Cardiac muscle cell (in vitro differentiated cells and primary cell): ENCODE measurements at places on chromosomes 2 and 18.

DNA sequence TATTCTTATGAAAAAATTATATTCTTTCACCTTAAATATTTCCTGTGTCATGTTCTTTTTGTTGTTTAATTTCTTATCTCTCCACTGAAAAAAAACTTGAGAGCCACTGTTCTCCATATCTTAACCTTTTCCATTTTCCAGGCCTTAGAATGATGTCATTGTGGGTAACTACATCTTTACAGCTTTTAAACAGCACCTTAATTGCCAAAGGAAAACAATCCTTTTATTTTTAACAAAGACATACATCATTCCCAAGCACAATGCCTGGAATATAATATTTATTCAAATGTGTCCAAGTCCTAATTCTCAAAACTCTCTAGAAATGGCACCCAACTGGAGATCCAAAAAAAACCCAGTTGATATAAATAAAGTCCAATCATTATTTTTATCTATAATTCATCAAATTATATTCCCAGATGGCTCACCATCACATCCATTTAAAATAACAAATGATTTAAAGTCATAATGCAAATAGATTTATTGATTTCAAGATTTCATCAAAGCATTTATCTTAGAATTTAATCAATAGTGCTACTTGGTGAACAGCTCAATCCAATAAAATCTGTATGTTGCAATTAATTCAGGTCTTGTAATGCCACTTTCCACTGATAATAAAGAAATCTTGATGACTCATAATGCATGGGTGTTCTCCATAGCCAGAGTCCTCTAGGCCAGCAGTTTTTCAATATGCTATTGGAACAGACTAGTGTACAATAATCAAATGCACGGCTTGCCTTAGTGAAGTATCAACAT, 107.1 kb upstream of the MAPRE2 start:
- no peak for DNase-seq

DNA sequence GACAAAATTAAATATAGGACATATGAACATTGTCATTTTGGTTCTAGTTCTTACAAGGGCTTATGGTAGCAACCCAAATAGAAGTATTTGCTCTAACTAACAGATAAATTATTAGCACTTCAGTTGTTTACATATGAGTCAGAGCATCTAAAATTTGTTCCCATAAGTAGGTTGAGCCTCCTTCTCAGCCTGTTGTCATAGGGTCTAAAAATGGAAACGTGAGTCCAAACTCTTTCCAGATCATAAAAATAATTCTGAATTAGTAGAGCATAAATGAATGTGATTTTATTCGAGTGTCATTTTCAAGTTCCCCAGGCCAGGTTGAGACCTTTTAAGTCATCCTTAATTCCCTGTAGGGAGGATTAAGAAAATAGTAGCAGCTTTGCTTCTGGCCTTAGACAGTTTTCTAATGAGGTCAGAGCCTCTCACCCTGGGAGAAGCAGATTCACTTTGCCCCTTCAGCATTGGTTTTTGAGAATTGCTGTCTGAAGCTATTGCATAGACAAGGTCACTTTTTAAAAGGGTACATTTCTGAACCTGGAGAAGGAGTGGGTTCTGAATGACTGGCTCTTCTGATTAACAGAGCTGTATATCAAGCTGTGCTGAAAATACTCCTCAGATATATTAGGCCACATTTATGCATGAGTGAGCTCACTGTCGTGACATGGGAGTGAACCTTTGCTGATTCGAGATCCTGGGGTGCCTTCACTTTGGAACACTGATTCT, 164.3 kb downstream of the NEDD4L start:
- no peak for DNase-seq

DNA sequence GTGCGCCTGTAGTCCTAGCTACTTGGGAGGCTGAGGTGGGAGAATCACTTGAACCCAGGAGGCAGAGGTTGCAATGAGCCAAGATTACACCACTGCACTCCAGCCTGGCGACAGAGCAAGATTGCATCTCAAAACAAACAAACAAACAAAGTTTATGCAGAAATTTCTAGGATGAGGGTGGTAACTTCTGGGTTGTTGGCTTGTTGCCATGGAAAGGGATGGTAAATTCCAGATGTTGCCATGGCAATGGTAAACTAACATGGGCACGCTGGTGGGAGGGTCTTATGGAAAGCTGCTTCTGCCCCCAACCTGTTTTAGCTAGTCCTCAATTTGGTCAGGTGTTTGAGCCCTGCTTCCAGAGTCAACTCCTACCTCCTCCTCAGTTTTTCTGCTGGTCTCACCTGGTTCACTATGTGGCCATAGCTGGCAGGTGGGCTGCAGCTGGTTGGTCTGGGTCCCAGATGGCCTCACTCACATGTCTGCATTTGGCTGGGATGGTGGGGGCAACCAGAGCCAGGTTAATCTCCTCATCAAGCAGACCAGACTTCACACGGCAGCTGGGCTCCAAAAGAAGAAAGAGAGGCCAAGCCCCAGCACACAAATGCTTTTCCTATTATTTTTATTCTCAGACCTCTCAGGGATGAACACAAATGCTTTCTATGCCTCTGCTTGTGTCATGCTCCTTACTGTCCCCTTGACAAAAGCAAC, 26.6 kb upstream of the TEX44 start:
- no peak for DNase-seq

- DNase-seq = no peak
Measured at GRCh38 chr2:191696001-191696400, 18.1 kb downstream of the NABP1 start.

DNA sequence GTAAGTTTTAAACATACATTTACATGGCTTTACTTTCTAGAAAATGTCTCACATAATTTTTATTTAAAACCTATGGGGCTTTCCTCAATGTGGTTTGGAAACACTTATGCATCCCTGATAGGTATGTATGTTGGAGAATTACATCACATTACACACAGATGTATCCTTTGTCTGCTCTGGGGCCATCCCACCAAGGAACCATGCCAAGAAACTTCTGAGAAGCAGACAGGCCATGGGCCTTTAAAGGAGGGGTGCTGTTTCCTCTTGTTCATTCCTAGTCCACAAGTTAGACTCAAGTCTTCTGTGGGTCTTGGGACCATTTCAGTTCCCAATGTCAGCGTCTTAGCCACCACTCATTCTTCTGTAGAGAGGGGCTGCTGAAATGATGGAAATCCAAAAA, 162.0 kb upstream of the SETBP1 start:
- DNase-seq = no peak

- DNase-seq = no peak
Measured at GRCh38 chr2:203999835-204000234, 63.3 kb downstream of the ICOS start.

DNA sequence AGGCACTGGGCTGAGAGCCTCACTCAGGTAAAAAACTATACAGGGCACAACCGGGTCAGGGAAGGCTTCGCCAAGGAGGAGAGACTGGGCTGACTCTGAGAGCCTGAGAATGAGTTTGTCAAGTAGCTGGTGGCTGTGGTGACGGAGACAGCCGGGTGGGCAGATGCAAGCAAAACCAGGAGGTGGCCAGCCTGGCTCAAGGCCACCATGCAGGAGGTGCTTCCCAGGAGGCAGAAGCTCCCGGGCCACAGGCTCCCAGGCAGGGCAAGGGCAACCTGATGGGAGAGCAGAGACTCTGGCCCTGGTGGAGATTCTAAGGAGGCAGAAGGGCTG, 2.9 kb upstream of the INHBB start:
- no peak for DNase-seq

DNA sequence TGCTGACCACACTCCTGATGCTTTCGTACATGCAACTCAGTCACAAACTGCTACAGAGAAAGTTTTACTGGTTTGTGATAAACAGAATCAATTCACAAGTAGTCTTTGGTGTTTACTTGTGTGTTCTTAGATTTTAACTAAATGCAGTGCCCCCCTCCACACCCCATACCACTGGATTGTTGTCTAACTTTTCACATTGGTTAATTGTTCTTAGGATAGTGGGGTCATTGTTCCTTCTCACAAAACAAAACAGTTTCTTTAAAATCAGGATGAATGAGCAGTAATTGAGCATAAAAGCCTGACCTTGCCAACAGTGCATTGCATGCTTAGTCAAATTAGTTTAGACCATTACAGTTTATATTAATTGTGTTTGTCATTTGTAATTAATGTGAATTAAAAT, 14.1 kb upstream of the PNPT1 start:
- no peak for DNase-seq

GRCh38 chr2:173943738-173944137, 21.4 kb downstream of the SP3 start:
- no peak for DNase-seq

DNA sequence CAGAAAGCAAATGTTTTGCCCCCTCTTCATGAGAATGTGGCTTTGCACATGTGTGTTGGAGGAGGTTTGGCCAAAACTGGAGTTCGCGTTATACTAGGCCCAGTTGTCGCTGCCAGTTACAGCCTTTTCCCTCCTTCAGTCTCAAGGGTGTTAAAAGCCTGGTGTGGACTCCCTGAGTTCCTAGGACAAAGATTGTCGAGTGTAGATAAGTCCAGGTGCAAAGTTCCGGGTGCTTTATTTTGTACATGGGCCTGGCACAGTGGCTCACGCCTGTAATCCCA, 542 bp upstream of the RNF103 start:
- DNase-seq = peak; percentile 18

DNA sequence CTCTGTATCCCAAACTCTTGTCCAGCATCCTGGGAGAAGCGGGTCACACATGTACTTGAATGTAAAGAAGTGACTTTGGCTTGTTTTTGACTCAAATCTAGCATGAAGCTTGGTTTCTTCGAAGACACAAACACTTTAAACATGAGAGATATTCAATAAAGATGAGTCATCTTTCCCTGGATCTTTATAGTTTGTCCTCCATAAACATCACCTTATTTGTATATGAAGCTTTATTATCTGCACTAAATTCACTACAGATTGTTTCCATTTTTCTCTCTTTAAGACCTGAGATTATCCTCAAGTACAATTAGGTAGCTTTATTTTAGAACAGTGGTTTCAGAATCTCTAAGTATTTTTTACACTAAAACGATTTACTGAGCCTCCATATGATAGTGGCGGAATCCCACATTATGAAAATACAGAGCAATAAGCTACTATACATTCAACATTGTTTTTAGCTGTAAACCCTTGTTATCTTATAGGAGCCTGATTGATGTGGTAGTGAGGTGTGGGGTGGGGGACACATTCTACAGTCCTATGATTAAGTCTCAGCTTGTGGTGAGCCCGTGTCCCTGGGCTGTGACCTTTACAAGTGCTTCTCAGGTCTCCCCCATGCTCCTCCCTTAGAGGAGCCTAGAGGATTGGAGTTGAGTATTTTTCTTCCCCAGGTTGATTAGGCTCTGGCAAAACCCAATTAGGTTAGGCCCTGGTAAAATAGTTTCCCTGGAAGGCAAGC, 79.6 kb upstream of the RAPGEF4 start:
- DNase-seq = no peak

- no peak for DNase-seq
Measured at GRCh38 chr18:58522132-58522531, 106.8 kb downstream of the ALPK2 start.

DNA sequence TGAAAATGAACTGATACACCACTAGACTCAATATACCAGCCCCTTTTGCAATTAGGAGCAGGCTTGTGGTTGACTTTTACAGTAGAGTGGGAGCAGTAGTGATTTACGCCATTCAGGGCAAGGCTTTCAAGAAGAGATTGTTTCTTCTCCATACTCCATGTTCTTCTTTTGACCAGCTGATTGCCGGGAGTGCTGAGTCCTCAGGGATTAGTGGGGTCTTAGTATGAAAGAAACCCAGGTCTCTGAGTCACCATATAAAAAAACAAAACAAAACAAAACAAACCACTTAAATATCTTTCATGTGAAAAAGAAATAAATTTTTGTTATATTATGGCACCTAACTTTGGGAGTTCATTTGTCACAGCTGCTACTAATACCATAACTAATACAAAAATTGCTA, 465.6 kb upstream of the TRIB2 start:
- no peak for DNase-seq

DNA sequence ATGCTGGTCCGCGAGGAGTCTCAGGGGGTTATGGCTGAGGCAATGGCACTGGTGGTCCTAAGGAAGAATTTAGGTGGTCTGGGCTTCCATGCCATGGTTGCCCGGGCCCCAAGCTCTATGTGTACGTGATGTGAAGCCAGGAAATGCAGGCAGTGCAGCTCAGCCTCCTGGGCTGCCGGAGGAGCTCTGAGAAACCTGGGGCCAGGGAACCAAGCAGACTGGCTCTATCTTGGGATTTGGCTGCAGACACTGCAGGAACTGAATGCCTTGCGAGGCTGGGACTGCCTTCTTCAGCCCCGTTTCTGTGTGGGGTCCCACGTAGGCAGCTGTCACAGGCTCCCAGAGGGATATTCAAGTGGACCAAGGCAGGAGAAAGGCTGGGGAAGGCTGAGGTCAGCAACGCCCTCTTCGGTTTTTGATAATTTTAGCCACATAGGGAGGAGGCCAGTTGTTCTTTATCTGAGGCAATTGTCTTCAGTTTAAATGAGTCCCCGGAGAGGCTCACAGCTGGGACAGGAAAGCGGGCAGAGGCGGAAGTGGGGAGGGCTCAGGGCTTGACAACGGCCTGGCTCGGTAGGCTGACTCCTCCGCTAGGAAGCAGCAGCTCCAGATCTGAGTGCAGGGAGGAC, 77.7 kb downstream of the RHOB start:
- DNase-seq = peak; percentile 61

DNA sequence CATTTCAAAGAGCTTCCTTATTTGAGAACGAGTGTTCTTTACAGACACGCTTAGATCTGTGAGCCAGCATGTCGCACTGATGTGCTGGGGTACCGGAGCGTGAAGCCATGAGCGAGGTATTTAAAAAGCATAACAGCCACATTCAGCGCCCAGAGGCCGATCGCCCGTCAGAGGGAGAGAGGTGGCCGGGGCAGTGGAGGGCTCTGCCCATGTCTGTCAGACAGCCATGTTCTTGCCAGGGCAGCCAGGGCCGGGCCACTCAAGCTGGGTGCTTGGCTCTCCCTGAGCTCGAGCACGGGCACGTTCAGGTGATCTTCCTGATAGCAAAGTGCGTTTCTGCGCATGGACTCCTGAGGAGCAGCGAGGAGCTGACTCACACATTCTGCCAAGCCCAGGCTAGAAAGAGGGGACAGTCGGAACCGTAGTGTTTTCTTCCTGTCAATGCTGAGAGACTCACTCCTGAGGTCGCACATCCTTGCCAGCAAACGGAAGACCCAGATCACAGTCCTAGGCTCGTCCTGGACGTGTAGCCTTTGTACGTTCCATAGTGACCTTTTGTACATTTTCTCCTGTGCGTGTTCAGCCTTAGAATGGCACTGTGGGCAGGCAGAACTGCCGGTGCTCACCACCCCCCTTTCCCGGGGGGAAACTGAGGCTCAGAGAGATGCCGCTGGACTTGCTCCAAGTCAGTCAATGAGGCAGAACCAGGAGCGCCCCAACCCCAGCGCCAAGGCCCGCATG, 100.7 kb downstream of the NFATC1 start:
- peak; percentile 39 for DNase-seq

- no peak for DNase-seq
Measured at GRCh38 chr2:336360-336759, 48.5 kb upstream of the ALKAL2 start.

DNA sequence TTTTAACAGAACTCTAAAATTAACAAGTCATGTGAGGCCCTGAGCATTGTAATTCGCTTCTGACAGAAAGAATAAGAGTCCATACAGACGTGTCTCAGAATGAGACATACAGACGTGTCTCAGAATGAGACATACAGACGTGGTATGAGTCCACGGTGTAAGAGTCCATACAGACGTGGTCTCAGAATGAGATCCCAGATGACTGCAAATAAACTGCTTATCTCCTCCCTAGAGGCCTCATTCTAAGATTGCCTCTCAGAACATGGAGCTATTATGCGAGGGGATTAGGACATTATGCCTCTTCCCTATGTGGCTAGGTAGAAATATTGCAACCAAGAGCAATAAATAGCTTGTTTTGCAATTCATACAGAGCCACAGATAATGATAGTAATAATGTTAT, 63.9 kb downstream of the NEB start:
- DNase-seq = no peak

GRCh38 chr2:189548666-189549448, 31.7 kb downstream of the SLC40A1 start:
- DNase-seq = no peak
